ENCODE measurements at places on chromosomes 12 and 14.

GRCh38 chr12:109999649-109999971 is 380 bp downstream of the ANKRD13A start:
- DNase-seq, result no peak

- no peak for DNase-seq
Observed at GRCh38 chr14:59398841-59399240, 66.3 kb downstream of the GPR135 start.

DNA sequence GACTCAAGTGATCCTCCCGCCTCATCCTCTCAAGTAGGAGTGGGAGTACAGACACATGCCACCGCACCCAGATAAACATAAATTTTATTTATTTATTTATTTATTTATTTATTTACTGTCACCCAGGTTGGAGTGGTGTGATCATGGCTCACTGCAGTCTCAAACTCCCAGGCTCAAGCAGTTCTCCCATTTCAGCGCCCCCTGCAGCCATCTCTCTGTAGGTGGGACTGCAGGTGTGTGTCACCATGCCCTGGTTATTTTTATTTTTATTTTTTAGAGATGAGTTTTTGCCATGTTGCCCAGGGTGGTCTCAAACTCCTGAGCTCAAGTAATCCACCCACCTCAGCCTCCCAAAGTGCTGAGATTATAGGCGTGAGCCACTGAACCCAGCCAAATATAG is 33.2 kb upstream of the KIF21A start:
- no peak for DNase-seq

GRCh38 chr14:22896356-22896755 is 13.3 kb downstream of the REM2 start:
- DNase-seq, result no peak

- no peak for DNase-seq
Observed at GRCh38 chr12:133201888-133202287, 20.6 kb downstream of the ZNF268 start.

Measured in vagina (tissue), 2 donors.